Left colon (tissue), 2 donors: ENCODE measurements at places on chromosomes 3 and 15. TPM values are rescaled to one million over a fixed set of nuclear protein-coding genes. Genes with fewer than 3 reads are reported as not detected.
A peak's percentile ranks its signal among the peaks of the same experiment; 100 is the strongest.

- no peak for DNase-seq
Measured at GRCh38 chr15:27847775-27848710, 251.1 kb downstream of the OCA2 start.

DNA sequence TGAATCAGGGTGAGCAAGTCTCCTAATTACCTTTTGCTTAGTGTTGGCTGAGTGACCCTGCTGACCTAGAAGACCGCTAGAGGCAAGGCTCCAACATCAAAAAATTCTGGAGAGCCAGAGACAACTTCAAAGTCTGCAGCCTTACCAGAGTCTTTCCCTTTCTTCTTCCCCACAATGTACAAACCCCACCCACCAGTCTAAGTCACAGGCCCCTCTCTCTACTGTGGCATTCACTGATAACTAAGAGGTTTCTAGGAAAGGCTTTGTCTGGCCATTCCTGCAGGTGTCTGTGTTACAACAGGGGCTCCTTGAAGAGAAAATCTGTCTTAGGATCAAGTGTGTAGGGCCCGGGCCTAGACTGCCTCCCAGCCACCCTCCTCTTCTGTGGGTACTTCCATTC lies 525 bp downstream of the MYH15 start:
- DNase-seq: no peak

GRCh38 chr3:197801891-197802778 lies 11.1 kb downstream of the LRCH3 start:
- no peak for DNase-seq

DNA sequence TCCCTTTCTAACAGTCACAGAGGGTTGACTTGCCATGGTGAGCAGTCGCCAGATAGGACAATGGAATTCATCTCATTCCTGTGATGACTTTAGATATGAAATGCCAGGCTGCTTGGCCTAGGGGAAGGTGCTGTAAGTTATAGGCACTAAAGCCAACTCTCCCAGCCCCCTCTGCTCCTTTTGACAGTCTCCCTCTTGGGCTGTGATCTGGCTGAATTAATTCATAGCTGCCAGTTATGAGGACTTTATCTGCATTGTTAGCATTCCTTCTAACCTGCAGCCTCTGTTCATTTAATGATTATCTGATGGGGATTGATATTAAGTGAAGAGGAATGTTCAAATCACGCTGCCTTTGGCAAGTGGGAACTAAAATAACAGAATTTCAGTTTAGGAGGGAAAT lies 427.1 kb upstream of the RASGRP1 start:
- DNase-seq: no peak

DNA sequence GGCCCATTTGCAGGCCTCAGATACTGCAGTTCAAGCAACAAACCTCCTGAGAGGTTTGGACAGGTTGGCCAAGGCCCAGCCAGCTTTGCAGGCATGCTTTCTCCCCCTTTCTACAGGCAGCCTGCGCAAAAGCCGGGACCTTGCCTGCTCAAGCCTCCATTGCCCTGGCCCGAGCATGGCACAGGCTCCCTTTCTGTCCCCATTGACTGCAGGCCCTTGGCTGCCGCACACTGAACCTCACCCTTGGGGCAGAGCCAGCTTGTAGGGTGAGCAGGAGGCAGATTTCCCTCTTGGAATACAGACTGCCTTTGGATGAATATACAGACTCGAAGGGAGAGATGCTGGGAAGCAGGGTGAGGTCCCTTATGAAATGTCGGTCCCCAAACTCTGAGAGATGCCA lies 461.7 kb upstream of the PROK2 start:
- DNase-seq: no peak

DNA sequence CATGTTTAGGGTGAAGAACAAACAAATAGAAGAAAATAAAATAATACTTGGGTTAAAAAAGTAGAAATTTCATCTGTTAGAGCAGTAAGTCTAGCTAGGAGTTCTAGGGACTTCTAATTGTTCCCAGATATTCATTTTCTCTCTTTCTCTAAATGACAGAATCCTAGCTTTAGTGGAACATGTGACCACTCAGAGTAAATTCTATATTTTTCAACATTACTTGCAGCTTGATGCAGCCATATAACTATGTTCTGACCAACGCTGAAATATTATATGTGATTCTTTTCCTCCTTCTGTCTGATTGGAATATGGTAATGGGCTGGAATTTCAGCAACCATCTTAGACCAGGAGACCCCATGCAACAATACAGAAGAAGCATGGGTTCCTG lies 8.1 kb downstream of the PTX3 start:
- no peak for DNase-seq

DNA sequence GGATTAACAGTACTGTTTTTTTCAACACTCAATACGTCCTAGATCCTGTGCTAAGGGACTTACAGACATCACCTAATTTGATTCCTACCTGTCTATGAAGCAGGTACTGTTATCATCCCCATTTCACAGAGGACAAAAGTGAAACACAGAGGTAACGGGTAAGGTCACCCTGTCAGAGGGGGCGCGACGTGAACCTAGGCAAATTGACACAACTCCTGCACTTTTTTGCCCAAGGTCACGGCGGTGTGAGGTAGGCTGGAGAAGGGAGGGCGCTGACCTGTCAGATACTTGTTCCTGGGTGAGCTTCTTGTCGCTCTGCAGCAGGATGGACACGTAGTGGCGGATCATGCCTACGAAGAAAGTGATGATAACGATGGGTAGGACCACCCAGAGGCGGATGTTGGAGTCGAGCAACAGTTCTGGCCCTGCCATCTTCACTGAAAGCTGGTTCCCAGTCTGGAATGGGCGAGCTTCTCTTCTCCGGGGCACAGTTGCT lies 363 bp downstream of the EMC3 start:
- DNase-seq: peak; percentile 30

The NRG4 gene
- 4.0 TPM for total RNA-seq

The ECE2 gene
- 0.20 TPM for total RNA-seq

- peak; percentile 67 for DNase-seq
Measured at GRCh38 chr3:124611520-124611919, 118.7 kb upstream of the UMPS start.

- no peak for DNase-seq
Measured at GRCh38 chr15:42918047-42918446, 2.5 kb downstream of the TTBK2 start.

DNA sequence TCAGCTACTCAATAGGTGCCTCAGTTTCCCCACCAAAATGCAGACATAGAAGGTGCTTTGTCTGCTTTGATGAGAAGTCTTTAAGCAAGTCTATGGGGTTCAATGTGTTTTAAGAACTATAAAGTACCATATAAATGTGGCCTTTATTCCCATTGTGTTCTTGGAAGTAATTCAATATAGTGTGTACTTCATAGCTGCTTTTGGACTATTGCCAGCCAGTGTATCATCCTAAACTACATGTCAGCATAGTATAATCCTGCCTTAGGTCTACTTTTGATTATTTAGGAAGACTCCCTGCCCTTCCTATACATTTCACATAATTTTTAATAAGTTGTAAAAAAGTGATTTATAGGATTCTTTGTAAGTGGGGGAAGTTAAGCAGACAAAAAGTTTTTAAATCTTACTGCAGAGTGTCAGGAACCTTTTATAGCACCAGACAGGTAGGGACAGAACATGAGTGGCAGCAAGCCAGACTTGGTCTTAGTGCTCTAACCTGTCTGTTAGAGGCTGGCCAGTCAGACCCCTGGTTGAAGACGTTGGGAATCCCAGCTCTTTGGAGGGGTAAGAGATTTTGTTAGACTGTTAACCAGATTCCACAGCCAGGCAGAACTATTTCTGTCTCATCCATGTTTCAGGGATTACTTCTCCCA lies 48.4 kb downstream of the MLH1 start:
- no peak for DNase-seq

The TMCO5A gene
- not detected for total RNA-seq
